ENCODE measurements at places on chromosomes 6 and 20.

- peak; percentile 96 for DNase-seq
These were observed at the start of gene CDK19 for GRCh38 chr6:110815411-110816409. CDK19 (minus strand) TSS chr6:110815469; CDS start chr6:110815136, 333 bp downstream.

GRCh38 chr20:51463998-51464397 is 78.5 kb downstream of the NFATC2 start:
- no peak for DNase-seq

DNA sequence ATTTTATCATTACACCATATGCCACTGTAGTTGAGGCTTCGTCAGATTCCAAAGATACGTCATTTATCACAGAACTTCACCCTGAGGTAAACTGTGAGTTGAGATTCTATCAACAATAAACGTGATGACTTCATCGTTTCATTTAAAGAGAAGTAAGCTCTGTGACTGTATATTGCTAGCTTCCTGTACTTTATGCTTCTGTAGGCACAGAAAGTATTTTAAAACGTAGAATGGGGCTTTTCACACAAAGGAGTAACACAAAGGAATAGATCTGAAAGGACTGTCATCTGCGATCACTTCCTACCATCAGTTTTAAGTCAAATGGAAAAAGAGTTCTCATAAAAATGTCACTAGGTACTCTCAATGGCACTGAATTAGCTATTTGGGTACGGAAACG is 234.4 kb upstream of the MCHR2 start:
- DNase-seq, result no peak

DNA sequence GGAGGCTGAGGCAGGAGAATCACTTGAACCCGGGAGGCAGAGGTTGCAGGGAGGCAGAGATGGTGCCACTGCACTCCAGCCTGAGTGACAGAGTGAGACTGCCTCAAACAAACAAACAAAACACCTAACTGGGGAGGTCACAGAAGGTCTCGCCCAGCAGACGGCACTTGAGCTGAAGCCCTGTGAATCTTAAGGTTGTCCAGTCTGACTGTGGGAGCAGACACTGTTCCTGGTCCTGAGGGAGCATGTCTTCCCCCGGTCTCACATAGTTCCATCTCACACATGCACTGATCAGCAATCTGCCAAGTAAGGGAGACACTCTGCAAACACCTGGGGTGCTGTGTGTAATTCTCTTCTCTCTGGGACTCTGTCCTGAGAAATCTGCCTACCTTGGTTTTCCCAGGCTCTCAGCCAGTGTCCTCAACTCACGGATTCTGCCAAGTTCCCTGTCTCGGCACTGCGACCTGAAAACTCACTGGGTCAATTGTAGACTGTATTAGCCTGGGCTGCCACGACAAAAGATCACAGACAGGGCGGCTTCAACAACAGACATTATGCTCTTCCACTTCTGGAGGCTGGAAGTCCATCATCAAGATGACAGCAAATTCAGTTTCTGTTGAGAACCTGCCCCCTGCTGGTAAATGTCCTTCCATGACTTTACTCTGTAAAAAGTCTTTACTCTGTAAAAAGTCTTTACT is 94.3 kb downstream of the JPH2 start:
- no peak for DNase-seq

DNA sequence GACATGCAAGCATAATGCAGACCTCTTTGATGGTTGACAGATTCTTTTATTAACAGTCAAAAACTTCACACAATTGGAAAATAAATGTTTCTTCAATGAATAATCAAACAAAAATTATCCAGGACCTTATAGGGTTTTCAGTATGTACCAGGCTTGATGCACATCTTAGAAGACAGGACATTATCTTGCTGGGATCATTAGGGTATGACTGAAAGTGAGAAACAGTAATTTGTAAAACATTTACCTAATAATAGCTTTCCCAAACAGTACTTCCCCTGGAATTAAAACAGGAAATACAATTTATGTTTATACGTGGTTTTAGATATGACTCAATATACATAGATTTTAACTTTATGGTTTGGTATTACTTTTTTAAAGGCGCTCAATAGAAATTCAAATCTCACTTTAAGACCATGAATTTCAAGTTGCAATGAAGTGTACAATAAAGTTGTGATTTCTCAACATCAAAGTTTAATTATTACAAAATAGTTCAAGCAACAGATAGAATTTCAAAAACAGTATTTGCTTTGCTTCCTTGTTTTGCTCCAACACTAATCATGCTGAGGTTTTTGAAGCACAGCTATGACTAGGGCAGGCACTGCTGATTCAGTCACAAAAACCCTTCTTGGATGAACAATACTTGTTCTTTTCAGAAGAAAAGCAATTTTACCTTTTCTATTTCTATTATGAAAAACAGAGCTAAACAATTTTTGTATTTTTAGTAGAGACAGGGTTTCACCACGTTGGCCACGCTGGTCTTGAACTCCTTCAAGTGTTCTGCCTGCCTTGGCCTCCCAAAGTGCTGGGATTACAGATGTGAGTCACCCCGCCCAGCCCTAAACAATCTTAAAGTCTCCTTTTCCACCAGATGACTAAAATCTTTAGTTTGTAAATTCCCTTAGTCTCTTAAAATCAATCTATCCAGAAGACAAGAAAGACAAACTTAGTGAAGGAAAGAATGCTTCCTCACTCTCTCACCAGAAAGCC is 13.7 kb downstream of the SOD2 start:
- DNase-seq, result no peak

DNA sequence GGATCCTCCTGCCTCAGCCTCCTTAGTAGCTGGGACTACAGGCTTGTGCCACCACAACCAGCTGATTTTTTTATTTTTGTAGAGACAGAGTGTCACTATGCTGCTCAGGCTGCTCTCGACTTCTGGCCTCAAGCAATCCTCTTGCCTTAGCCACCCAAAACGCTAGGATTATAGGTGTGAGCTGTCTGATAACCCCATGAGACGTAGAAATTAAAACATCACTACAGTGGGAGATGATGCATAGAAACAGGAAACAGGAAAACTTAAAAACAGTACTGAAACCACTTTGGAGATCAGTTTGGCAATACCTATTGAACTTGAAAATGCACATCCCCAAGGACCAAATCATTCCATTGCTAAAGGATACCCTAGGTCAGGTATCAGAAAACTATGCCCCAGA is 10.8 kb downstream of the SENP6 start:
- DNase-seq, result no peak

- peak; percentile 27 for DNase-seq
These were observed 91.7 kb downstream of the MTFR2 start for GRCh38 chr6:136158387-136158821.

GRCh38 chr6:137043710-137044365 is 927 bp downstream of the IL20RA start:
- DNase-seq, result no peak

- no peak for DNase-seq
These were observed 140.4 kb upstream of the CENPW start for GRCh38 chr6:126199466-126199865.

DNA sequence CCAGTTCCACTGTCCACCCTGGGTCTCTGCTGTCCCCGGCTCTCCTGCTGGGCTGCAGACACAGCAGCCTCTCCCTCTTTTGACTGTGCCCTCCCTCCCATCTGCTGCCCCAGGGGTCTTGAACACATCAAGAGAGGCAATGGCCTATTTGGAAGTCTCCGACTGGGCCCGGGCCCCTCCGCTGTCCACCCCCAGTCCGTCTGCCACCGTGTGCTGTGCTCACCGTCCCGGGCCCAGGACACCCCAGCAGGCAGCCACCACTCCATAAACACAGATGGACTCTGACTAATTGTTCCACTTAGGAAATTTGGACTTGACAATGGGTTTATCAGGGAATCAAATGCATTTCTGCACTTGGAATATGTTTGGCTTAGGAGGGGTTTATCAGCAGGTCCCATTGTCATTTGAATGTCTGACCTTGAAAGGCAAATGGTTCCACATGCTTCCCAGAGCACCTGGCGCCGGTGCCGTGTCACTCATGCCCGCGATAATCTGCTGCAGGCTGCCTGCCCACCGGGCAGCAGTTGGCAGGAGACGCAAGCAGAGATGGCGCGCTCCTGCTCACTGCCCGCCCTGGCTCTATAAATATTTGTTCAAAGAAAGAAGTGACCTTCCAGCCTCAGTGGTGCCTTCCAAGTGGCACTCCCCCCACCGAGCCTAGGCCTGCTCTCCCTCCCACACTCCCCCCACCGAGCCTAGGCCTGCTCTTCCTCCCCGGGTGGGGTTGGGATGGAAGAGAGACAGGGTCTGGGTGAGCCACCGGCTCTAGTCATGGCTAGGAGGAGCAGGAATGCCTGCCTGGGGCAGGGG is 18.8 kb upstream of the FRMD1 start:
- no peak for DNase-seq

DNA sequence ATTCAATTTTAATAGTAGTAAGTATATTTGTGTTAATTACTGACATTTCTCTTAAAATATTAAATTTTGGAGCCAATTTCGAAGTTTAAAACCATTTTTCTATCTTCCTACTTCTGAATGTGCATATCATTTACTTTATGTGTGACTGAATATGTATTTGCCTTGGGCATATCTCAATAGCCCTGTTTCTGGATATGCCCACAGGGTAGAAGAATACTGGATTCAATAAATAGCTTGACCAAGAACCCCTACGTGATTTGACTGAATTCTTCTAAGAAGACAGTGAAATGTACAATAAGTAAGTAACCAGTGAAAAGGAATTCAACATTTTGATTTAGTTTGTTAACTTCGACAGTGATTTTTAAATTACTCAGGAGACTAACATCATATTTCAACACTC is 7.8 kb downstream of the HMGN3 start:
- no peak for DNase-seq

DNA sequence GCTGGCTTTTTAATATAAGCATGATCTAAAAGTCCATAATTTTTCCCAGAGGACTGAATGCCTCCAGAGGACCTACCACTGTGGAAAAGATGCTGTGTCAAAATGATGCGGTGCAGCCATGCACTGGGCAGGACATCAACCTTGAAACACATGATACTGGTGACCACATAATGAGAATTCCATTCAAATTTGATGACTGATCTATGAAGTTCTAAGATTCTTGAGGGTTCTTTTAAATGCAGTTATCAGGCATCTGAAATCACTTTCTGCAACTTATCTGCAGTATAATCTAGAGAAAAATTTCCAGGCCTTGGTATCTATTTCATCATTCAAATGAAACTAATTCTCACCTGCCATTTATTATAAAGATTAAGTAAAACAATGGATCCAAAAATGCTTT is 15.0 kb upstream of the MARCKS start:
- DNase-seq, result no peak

GRCh38 chr6:45148711-45149341 is 179.3 kb upstream of the RUNX2 start:
- no peak for DNase-seq

DNA sequence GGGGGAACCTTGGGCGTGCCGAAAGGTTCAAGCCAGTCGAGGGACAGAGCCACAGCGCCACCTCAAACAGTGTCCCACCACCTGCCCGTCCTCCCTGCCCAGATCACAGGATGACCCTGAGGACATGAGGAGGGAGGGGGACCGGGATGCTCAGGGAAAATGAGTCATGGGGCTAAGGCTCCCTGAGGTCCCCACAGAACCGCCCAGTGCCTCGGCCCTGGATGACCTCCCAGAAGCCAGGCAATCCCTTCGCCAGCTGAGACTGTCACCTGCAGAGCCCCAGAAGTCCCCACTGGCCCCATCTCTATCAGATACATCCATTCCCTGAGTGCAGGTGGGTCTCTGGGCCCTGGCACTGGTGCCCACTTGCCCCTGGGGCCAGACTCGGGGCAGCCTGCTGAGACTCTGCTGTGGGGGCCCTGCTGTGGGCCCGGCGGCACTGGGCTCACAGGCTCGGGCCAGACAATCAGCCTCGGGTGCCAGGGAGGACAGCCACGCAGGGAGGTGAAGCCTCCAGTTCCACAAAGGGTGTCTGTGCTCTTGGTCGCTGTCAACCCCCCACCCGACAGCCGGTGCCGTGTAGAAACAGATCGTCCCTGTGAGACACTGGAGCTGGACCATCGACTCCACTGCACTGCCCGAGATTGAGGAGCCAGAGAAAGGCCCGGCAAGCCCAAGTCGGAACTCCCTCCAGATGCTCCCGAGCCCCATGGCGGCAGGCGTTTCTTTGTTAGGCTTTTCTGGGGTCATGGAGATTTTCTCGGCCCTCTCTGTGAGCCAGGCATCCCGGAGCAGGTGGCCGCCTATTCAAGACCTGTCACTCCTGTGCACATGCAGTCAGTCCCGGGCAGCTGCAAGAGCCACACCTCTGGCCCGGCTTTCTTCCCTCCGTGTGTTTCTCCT is 26.1 kb downstream of the PXDC1 start:
- no peak for DNase-seq

- no peak for DNase-seq
These were observed 18.8 kb upstream of the SIRPA start for GRCh38 chr20:1876217-1876921.

- DNase-seq, result no peak
These were observed 14.1 kb upstream of the TFAP2D start for GRCh38 chr6:50699051-50699775.

- no peak for DNase-seq
These were observed at the start of gene SFTA2 for GRCh38 chr6:30931969-30932645. SFTA2 (minus strand) TSS chr6:30932170; CDS start chr6:30932096, 74 bp downstream.

- DNase-seq, result no peak
These were observed 67.9 kb downstream of the STMND1 start for GRCh38 chr6:17169711-17170110.

- DNase-seq, result no peak
These were observed 21.9 kb upstream of the AIG1 start for GRCh38 chr6:143038833-143039232.

- DNase-seq, result no peak
These were observed 45.1 kb downstream of the BCAS1 start for GRCh38 chr20:54025251-54025771.

- no peak for DNase-seq
These were observed 38.3 kb upstream of the TMX4 start for GRCh38 chr20:8057871-8058270.

GRCh38 chr6:95648636-95649035 is 71.3 kb downstream of the MANEA start:
- no peak for DNase-seq

DNA sequence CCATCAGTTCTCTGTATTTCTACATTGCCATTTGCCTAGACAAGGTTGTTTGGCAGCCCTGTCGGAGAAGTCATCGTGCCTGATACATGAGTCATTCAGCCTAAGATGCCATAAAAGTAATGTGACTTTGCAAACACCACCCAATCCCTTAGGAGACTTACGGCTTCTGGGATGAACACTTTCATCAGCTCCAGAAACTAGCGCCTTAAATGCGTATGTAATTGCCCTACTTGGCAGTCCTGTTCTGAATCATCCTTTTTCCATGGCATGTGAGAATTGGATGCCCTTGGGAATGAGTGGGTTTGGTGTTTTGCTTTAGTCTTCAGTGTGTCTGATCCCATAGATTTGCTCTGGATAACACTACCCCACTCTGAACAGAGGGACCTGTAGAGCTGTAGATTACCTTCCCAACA is 158.5 kb downstream of the SASH1 start:
- DNase-seq, result no peak

- no peak for DNase-seq
These were observed 336.6 kb downstream of the CDH4 start for GRCh38 chr20:61588411-61589385.

GRCh38 chr6:154267508-154268106 is 89.0 kb downstream of the IPCEF1 start:
- no peak for DNase-seq
